Activated naive CD4-positive, alpha-beta T cell (primary cell): ENCODE measurements at places on chromosomes 1 and 21.

GRCh38 chr1:180641662-180642061 is 9.8 kb downstream of the XPR1 start:
- DNase-seq, result no peak

DNA sequence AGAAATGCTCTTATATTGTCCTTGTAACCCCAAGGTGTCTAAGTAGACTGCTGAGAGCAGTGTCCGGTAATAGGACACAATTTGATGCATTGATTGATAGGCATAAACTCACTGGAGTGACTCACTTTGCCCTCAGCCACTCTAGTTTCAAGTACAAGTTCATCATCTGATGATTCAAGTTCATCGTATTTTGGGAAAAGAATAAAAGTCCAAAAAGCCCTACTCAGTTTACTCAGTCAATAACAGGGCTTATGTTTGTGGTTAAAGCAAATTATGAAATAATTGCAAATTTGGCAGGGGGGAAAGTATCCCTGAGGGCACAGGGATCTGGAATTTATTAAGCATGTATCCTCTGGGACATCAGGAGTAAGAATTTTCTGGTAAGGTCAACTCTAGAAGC is 7.6 kb upstream of the ATF3 start:
- DNase-seq, result no peak

GRCh38 chr1:201565024-201565730 is 26.2 kb downstream of the NAV1 start:
- no peak for DNase-seq

GRCh38 chr21:42461185-42461520 is 34.9 kb downstream of the RSPH1 start:
- DNase-seq, result no peak

DNA sequence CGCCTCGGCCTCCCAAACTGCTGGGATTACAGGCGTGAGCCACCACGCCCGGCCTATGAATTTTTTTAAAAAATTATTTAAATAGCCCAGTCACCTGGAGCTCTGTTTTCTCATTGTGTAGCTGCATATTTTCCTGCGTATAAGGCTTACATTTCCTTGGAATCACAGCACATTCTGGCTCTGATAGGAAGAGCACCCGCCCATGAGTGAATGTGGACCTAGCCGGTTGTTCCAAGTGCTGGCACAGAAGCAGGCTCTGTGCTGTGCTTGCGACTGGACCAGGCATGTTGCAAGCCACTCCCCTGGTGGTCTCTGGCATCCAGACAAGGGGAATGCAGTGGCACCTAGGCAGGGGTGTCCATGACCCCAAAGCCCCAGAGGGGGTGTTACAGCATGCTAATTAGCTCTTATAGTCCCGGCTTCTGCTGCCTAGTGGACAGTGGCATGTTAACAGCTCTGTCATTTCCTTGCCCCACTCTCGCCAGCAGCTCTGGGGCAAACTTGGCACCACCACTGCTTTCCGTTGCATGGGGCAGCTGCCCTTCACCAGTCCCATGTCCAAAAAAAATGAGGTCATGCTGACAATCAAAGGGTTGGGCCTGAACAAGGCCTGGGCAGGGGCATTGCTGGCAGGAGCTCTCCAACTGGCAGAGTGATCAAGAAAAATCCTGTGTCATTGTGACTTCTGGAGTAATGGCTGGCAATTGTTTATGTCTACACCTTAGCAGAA is 5.2 kb upstream of the VTCN1 start:
- no peak for DNase-seq

- no peak for DNase-seq
Observed at GRCh38 chr1:207024202-207025145, 8.1 kb downstream of the C1orf116 start.

- DNase-seq, result no peak
Observed at GRCh38 chr1:115753830-115754229, 14.7 kb downstream of the CASQ2 start.
